ENCODE measurements at places on chromosomes 7 and 10.

- no peak for DNase-seq
Measured at GRCh38 chr7:21923658-21924057, 22.0 kb downstream of the CDCA7L start.

DNA sequence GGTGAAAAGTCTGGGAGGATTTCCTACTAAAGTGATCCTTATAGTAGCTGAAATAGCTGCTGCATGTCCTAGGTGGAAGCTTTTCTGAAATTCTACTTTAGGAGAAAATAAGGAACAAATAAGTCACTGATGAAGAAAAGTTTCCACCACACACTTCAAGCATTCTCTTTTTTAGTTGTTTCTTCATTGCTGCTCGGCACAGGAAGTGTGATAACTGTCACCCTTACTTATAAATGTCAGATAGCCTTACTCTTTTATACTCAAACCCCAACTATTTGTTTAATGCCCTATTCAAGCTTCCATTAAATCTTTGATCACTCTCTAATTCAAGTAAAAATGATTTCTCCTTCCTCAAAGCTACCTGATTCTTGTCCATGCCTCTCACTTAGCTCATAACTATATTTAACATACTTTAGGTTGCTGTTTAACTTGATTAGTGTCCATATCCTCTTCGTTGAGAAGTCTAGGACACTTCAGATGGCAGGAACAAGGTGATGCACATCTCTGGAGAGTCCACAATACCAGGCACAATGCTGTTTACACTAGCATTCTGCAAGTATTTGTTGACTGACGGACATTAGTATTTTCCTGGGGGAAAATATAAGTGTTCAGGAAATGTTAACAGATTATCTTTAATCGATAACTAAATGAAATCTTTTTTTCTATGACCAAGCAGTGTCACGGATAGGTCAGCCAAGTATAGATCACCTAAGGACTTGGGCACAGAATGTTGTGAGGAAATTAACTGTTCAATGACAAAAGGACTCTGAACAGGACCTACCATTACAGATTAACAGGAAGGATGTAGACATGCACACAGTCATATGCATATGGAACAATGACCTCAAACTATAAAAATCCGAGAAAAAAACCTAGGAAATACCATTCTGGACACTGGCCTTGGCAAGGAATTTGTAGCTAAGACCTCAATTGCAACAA is 67.4 kb downstream of the ZNF438 start:
- DNase-seq: no peak

DNA sequence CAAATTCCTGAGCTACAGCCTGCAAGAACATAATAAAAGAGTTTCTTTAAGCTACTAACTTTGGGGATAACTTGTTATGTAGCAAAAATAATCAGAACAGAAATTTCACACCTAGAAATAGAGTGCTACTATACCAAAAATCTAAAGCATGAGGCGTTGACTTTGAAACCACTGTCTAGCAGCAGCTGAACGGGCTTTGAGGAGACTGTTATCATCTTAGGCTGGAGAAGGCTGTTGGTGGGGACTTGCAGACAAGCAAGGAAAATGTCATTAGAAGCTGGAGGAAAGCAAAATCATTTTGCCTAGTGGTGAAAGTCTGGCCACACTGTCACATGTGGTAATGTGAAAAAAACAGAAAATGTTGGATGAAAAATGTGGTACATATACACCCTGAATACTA is 48.4 kb upstream of the ST8SIA6 start:
- DNase-seq: no peak

GRCh38 chr7:142894112-142894984 is 8.8 kb upstream of the TRPV6 start:
- DNase-seq: no peak

DNA sequence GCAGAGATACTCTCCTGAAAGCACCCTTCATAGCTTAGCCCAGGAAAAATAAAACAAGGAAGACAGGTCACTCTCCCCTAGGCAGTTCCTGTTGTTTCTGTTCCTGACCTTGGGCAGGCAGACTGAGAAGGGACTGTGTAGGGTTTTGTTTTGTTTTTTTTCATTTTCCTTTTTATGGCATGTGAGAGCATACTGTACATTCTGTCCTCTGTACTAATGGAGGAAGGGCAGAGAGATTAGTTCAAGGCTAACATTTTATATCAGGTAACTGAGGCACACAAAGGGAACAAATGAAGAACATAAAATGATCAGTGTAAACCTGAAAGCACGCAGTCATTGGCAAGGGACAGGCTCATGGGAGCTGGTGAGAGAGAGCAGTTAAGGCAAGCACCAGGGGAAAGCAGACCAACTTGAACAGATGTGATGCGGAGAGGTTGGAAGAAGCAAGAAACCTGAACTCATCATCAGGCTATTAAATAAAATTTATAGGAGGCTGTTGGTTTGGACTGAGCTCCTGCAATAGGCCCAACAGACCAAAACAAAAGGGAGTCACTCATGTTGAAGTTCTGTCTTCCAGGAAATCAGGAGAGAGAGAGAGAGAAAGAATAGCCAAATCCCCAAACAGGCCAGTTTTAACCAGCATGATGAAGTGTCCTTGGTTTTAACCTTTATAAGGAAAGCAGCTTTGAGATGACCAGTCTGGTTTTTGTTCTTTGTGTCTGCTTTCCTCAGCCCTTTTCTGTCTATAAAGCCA is 34.1 kb upstream of the PDCD4 start:
- no peak for DNase-seq

- DNase-seq: no peak
Measured at GRCh38 chr10:70537398-70538194, 59.0 kb downstream of the PALD1 start.

- DNase-seq: no peak
Measured at GRCh38 chr7:67724435-67724834, 727.8 kb downstream of the TYW1 start.

GRCh38 chr10:75043256-75044131 is 68.0 kb upstream of the SAMD8 start:
- DNase-seq: peak; percentile 20

- DNase-seq: no peak
Measured at GRCh38 chr7:95517870-95518269, 32.1 kb downstream of the ASB4 start.

DNA sequence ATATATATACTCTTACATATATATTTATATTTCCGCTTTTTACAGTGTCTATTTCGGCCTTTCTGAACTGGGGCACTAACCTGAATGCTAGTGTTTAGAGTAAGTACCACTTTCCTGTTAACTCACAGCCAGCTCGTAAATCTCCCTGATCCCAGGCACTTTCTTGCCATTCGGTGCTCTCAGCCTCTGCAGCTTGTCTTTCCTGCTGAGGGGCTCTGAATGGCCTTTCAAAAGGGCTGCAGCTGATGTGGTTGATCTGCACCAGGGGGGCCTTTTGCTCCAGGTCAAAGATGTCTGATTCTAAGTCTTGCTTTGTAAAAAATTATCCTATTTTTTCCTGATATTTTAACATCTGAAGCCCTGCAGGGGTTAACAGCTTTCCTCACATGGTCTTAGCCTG is 25.5 kb upstream of the HPS1 start:
- no peak for DNase-seq

DNA sequence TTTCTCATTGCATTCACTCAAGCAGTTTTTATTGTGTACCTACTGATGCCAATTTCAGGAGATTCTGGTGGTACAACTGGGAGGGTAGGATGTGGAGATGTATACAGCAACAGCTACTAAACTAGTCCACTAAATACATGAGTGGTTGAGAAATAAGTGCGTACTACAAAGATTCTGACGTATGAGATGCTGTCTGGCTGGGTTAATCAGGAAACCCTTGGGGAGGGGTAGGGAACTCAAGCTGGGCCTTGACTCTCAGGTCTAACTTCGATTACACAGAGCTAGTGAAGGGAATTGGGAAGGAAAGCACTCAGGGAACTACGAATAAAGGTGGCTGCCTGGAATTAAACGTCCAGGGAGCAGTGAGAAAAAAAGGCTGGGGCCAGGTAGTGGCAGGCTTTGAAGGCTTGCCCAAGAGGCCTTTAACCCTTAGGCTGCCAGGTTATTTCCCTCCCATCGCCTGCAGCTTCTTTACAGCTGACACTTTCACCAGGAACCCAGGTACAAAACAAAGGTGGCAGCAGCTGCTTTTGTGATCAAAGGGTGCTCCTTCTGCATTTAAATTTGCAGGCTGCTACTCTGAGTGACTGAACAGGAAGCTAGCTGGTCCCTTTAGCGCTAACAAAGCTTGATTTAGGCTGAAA is 3.2 kb downstream of the MMS19 start:
- DNase-seq: no peak

GRCh38 chr10:91652364-91652763 is 19.5 kb upstream of the PPP1R3C start:
- no peak for DNase-seq

DNA sequence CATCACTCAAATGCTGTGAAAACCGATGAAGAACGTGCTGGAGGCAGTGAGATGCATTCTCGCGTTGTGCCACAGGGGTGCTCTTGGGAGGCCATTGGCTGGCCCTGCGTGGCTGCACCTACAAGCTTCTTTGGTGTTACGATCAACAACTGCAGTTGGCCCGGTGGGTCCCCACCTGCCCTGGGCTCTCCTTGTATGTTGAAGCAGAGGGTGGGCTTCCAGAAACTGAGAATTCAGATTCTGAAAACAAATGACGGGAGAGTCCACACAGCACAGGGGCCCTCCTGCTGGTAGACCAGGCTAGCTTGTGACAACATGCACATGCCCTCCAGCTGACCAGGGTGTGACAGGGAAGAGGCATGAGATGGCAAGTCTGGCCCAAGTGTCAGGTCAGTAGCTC is 23.7 kb upstream of the DDC start:
- DNase-seq: no peak

DNA sequence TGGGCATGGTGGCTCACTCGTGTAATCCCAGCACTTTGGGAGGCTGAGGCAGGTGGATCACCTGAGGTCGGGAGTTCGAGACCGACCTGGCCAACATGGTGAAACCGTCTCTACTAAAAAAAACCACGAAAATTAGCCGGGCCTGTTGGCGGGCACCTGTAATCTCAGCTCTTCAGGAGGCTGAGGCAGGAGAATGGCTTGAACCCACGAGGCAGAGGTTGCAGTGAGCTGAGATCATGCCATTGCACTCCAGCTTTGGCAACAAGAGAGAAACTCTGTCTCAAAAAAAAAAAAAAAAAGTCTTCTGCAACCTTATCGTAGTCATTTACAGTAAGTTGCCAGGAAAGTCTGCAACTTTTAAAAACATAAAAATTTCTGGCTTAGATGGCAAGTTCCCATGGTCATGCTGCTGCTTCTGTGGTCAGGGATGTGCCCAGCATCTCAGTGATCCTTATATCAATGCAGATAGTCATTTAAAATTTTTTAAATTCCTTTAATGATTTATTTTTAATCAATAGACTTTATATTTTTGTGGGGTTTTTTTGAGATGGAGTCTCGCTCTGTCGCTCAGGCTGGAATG is 15.6 kb downstream of the SUFU start:
- no peak for DNase-seq

DNA sequence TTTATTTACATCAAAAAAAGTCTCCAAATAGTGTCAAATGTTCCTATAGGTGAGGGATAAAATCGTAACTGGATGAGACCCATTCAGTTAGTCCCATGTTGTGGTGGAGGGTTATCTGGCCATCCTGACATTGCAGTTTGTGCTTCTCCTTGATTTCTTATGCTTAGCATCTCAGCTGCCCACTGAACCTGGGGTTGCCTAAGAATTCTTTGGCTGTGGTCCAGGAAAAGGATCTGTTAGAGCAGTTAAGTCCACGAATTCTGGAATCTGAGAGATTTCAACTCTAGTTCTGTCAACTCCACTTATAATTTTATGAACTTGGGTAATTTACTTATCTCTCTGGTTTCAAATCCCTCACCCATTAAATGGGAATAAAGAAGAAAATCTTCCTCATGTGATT is 1673.4 kb downstream of the REEP3 start:
- DNase-seq: no peak

GRCh38 chr7:123024989-123025758 is 29.7 kb upstream of the TAS2R16 start:
- no peak for DNase-seq

- no peak for DNase-seq
Measured at GRCh38 chr10:26044141-26044749, 110.2 kb downstream of the MYO3A start.

GRCh38 chr10:59037018-59037389 is 139.4 kb upstream of the PHYHIPL start:
- DNase-seq: no peak

GRCh38 chr10:103775776-103776175 is 79.6 kb downstream of the SH3PXD2A start:
- no peak for DNase-seq

DNA sequence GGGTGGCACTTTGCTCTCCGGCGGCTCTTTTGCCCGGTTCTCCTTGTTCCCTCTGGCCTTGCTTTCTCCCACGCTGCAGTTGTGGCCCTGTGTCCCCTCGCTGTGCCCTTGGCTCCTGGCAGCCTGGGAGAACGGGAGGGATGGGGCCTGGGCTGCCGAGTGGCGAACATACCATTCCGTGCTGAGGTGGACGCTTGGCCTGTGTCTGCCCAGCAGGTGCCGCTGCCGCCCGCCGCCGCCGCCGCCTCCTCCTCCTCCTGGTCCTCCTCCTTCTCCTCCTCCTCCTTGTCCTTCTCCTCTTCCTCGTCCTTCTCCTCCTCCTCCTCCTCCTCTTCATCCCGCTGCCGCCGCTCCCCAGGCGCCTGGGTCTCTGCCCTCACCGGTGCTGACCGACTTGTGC is 36.0 kb downstream of the AGAP3 start:
- no peak for DNase-seq

DNA sequence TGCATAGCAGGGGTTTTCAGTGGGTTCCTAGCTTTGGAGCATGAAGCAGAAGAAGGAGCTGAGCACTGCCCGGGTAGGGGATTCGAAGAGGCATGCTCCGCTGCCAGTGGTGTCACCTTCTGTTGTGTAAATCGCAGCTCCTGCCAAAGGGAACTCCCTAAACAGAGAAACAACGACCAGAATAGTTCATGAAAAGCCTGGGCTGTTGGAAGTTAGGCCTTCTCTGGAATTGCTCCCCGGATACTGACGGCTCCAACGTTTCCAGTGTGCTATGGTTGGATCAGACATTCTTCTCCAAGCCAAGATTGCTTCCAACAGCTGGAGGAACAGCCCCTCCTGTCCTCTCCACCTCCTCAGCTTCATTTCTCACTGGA is 546.0 kb upstream of the FZD8 start:
- DNase-seq: no peak

DNA sequence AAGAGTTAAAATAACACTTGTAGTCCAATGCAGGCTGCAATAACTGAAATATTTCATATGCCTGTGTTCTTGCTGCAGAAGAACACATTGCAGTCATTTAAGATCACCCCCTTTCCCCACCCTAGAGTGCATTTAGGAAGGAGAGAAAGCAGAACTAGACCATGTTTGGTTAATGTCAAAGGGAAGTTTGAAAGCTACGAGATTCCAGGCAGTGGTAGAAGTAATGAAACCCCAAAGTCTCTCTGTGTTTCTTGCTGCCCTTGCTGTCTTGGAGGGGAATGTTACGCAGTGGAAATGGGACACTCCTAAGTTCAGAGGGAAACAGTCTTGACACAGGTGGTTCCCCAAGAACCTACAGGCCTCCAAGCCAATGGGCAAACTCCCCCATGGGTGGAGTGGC is 242.9 kb downstream of the PTEN start:
- DNase-seq: no peak

- no peak for DNase-seq
Measured at GRCh38 chr7:2663960-2664359, 24.0 kb upstream of the AMZ1 start.

- no peak for DNase-seq
Measured at GRCh38 chr10:44020322-44021111, 364.4 kb downstream of the CXCL12 start.

Measured in stimulated activated CD8-positive, alpha-beta memory T cell treated with anti-CD3 and anti-CD28 coated beads, Interleukin-2, amount 100 ng/mL, for 1 hour (primary cell).